ENCODE measurements at places on chromosomes 7 and 10.

- DNase-seq = no peak
Observed at GRCh38 chr7:19401461-19401860, 256.2 kb upstream of the FERD3L start.

GRCh38 chr7:97499204-97499603, 232.7 kb upstream of the TAC1 start:
- DNase-seq = no peak

- no peak for DNase-seq
Observed at GRCh38 chr10:64379898-64380297, 858.7 kb downstream of the REEP3 start.

GRCh38 chr10:98417973-98418664, 3.1 kb upstream of the PYROXD2 start:
- DNase-seq = no peak

Measured in NCI-H526 treated with DMSO at 0.1 percent for 48 hours (cell line).